ENCODE measurements at places on chromosomes 5 and 9. TPM values are rescaled to one million over a fixed set of nuclear protein-coding genes. Genes with fewer than 3 reads are reported as not detected.

- DNase-seq: no peak
Observed at GRCh38 chr9:105969636-105970035, 275.3 kb downstream of the TMEM38B start.

SPEF2 gene
- 1.3 TPM for total RNA-seq

DNA sequence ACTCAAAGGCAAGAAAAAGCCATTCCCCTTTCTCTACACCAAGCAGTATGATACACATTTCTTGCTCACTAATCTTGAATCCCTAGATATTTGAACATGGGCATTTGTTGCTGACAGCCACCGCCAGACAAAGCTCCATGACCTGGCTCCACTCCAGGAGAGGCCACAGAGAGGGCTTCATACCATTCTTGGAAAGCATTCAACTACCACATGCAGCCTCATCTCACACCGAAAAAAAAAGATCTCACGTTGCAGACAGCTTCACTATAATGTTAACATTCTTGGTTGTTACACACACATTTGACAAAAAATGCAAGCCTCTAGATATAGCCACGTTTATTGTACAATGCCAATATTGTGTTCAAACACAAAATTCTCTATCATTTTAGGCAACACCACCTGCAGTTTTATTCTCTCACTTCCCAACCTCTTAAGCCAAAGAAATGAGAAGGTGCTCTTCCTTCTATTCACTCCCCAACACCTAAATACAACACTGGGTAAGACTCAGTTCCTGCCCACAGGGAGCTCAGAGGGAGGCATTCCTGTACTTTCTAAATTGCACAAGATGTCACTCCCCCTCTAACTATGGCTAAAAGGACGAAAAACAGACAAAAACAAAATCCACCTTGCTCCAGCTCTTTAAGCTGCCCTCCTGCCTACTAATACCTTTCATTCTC lies 222.4 kb downstream of the TSSK1B start:
- DNase-seq: no peak

CDO1 gene
- total RNA-seq: 17.9 TPM

GRCh38 chr5:172175263-172175719 lies 12.7 kb downstream of the STK10 start:
- DNase-seq: peak; percentile 57

DNA sequence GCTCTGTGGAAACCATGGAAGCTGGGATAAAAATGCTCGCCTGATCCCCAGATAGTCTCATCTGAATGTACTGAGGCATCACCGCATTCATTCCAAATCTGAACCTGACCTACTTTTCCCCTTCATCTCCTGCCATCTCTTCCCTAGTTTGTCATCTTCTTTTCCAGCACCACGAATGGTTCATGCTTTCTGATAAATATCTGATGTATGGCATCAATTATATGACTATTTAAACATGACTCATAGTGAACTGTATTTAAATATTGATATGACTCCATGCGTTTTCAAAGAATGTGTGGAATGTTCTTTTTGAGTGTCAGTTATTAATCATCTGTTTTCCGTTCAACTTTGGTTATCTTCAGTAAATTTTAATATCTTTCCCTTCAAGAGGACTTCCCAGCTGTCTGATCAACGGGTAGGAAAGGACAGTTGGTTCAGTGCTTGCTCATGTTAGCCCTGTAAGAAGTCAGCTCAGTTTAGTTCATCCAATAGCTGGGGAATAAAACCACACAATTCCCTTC lies 21.1 kb downstream of the BASP1 start:
- DNase-seq: no peak

DNA sequence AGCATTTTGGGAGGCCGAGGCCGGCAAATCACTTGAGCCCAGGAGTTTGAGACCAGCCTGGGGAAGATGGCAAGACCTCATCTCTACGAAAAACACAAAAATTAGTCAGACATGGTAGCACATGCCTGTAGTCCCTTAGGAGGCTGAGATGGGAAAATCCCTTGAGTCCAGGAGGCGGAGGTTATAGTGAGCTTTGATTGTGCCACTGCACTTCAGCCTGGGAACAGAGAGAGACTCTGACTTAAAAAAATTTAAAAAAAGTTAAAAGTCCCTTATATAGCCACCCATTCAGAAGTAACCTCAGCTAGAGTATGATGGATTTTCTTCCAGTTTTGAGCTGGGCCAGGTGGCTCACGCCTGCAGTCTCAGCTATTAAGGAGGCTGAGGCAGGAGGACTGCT lies 72.4 kb downstream of the UGCG start:
- no peak for DNase-seq

GRCh38 chr5:126858441-126858840 lies 81.5 kb downstream of the LMNB1 start:
- DNase-seq: no peak

GRCh38 chr5:51479840-51480239 lies 96.6 kb downstream of the ISL1 start:
- no peak for DNase-seq

DNA sequence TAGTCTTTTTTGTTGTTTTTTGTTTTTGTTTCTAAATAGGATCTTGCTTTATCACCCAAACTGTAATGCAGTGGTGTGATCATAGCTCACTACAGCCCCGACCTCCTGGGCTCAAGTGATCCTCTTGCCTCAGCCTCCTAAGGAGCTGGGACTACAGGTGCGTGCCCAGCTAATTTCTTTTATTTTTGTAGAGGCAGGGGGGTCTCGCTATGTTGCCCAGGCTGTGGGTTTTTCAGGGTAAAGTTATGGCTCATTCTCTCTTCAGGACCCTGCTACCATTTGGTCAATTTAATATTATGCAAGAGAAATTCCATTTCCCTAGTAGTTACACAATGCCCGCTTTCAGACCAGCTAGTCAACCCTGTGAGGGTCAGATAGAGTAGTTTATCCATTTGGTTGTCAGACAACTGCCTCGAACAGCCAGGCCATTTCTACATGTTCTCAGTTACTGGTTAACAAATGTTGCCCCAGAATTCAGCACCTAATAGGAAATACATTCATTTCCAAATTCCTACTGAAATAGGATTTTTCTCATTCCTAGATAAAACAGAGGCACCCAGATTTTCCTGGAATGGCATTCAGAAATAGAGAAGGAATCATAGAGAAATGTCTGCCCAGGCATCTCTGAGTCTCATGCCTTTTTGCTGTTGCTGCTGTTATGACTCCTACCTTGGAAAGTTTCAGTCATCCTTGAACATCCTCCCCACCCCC lies 6.4 kb upstream of the GLIS3 start:
- no peak for DNase-seq

ZBED3 gene
- 5.1 TPM for total RNA-seq

PCDHGB3 gene
- 3.0 TPM for total RNA-seq

FBXO38 gene
- total RNA-seq: 31.7 TPM

DNA sequence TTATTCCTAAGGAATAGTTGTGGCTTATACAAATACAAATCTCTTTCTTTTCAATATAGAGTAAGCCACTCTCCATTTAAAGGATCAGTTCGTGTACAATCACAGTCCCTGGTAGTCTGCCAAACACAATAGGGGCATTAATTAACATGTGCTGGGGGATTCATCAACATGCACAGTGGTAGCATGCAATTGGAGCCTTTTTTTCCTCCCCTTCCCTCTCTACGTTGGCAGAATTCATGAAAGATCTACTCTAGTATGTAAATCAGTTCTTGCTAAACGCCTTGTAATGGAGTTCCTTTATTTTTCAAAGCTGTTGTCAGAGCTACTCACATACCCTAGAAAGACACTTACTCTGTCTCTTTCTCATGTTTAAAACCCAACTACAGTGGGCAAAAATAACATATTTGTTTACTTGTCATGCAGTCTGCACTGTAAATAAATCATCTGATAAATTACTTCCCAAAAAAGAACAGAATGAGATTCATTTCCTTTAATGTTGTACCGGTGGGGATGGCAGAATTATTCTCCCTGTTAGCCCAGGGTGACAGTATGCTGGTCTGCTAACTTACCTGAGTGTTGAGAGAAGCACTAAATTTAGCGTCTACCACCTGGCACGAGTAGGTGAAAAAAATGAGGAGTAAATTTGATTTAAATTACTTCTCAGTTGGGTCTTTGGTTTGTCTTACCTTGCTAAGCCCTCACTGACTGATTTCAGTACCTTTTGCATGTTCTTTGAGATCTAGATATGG lies 341.5 kb upstream of the CCNH start:
- no peak for DNase-seq

WDR41 gene
- total RNA-seq: 40.1 TPM

GRCh38 chr9:26132746-26133312 lies 454.6 kb upstream of the TUSC1 start:
- DNase-seq: no peak

SKP1 gene
- total RNA-seq: 275 TPM

FGFR4 gene
- total RNA-seq: 8.0 TPM

LYSMD3 gene
- total RNA-seq: 6.2 TPM

GRCh38 chr9:128124873-128125579 lies 2.5 kb downstream of the PTGES2 start:
- peak; percentile 55 for DNase-seq

- DNase-seq: no peak
Observed at GRCh38 chr9:82332018-82332773, 343.6 kb downstream of the SPATA31D1 start.

INSL6 gene
- not detected for total RNA-seq

- no peak for DNase-seq
Observed at GRCh38 chr5:89241186-89241585, 358.2 kb upstream of the MEF2C start.

DNA sequence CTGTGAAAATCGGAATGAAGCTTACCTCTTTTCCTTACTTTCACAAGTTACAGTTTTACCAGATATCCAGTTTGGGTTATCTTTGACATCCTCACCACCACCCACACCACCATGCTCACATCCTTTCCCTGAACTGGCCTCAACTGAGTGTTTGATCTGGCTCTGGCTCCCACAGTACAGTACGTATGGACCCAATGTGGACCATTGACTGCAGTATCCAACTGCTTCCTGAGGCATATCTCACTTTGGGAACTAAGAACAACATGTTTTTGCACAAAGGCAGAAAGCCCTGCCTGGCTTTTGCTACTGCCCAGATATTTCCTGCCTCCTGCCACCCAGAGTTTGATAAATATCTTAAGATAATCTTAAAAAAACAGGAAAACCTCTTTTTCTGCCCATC lies 1232.0 kb upstream of the CDH18 start:
- no peak for DNase-seq

MAML1 gene
- total RNA-seq: 25.5 TPM

DNA sequence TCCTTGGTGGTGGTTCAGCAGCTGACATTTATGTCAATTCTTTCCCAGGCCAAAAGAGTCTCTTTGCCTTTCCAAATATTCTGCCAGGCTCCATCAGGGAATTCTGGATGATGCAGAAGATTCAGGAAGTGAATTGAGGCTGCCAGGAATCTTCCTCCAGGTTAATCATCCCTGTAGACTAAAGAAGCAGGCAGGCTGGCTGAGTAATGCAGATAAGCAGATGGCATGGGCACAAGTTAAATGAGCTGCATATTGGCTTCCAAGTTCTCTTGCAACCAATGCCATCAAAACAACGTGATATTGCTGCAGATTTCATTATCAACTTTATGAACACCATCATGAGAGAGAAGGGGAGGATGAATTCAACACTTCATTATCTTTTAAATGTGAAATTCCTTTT lies 324.5 kb downstream of the KCNN2 start:
- DNase-seq: no peak

KIF24 gene
- total RNA-seq: 0.42 TPM

TMEM252 gene
- not detected for total RNA-seq

DNA sequence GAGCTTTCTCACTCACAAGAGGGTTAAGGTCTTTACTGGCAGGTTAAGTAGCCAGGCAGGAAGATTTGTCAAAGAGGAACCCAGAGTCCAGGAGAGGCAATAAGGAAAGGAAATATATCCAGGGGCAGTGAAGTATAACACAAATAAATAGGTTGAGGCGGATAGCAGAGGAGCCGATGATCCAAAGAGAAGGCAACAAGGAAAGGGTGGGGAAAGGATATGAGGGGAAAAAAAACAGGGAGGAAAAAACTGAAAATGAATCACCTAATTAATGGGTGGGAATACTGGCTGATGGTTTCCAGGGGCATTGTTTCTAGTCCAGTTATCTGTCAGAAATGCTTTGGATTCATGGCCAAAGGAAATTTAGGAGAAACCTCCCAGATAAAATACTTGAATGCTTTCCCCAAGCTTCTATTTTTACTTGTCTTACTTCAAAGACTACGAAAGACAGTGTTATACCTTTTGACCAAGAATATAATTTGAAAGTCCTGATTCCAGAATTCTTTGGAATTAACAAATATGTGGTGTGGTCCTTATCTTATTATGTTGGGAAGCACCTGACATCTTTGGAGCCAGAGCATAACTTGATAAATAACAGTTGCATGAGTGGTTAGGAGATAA lies 146.5 kb downstream of the AOPEP start:
- DNase-seq: no peak

RMRP gene
- total RNA-seq: 7,556 TPM

ACTBL2 gene
- not detected for total RNA-seq

- DNase-seq: no peak
Observed at GRCh38 chr5:96037128-96037527, 75.5 kb upstream of the ELL2 start.

DNA sequence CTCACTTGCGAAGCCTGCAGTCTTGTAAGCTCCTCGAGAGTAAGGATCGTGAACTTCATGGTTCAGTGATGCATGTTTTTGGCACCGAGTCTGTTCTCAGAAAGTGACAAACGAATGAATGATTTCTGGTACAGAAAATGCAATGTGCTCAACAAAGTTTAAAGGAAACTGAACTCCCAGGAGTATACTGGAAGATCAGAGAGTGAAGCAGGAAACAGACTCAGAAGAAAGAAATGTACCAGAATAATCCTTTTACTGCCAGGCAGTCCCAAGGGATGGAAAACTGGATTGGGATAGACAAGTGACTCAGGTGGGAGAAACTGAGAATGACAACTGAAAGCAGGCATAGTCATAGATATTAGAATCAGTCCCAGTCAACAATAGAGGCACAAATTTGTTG lies 420.6 kb downstream of the CTNND2 start:
- DNase-seq: no peak

- no peak for DNase-seq
Observed at GRCh38 chr5:138772986-138773594, 19.9 kb downstream of the CTNNA1 start.

GRCh38 chr9:10721301-10721700 lies 108.5 kb upstream of the PTPRD start:
- no peak for DNase-seq

- DNase-seq: no peak
Observed at GRCh38 chr5:90813392-90813791, 254.8 kb downstream of the ADGRV1 start.

GRCh38 chr5:68409259-68409658 lies 193.7 kb downstream of the PIK3R1 start:
- DNase-seq: no peak

All from lower leg skin (tissue), 4 donors.